ENCODE measurements at places on chromosomes 4 and X. TPM values are rescaled to one million over a fixed set of nuclear protein-coding genes. Genes with fewer than 3 reads are reported as not detected.

GRCh38 chrX:31200430-31200829 lies 128.6 kb upstream of the FTHL17 start:
- H3K4me3 ChIP-seq: no peak overlapping the region
- no peak overlapping the region for H3K27ac ChIP-seq
- no peaks in the 10 kb centered on the region for H3K4me1 ChIP-seq
- H3K27me3 ChIP-seq: no peaks in the 10 kb centered on the region
- no peaks in the 10 kb centered on the region for H3K36me3 ChIP-seq

GRCh38 chr4:165198329-165198728 lies 9.0 kb upstream of the KLHL2 start:
- H3K4me1 ChIP-seq: no peaks in the 10 kb centered on the region
- no peak overlapping the region for H3K27ac ChIP-seq
- no peak for DNase-seq
- no peaks in the 10 kb centered on the region for H3K36me3 ChIP-seq
- H3K27me3 ChIP-seq: no peaks in the 10 kb centered on the region
- H3K4me3 ChIP-seq: no peak overlapping the region

DNA sequence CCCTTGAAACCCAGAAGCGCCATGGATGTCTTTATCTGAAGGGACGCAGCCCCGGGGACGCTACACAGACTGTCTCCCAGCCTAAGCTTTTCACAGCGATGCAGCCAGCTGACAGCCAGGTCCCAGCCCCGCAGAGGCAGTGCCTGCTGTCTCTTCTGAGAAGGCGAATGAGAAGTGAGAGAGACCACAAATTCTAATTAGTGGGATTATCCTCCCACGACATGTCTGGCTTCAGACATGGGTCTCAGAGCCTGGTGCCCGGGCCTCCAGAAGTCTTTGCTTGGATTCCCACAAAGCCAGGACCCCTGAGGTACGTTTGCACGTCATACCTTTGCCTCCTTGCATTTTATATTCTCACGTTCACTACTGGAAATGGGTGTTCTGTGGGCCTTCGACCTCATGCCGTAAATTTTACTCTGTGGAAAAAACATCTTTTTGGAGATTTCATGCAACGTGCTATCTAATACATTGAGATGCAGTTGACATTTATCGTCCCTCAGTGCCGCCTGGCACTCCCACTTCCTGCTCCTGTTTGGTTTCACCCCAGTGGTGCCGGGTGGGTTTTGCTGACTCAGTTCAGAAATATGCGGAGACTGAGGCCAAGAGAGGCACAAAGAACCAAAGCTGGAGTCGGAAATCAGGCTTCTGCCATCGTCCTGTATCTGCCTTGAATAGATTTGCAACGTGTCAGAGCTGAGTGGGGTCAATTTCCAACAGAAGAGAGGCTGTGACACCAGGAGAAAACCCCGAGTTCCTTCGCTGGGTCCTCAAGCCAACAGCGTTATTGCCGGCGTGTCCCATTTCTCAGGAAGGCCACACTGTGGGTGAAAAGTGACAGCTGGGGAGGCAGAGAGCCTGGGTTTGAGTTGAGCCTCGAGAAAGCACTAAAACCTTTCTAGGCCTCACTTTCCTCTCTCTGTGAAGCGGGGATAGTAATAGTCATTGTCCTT lies 114.4 kb downstream of the STK32B start:
- DNase-seq: no peak
- H3K4me1 ChIP-seq: no peaks in the 10 kb centered on the region
- H3K27ac ChIP-seq: no peak overlapping the region
- no peaks in the 10 kb centered on the region for H3K36me3 ChIP-seq
- no peak overlapping the region for H3K4me3 ChIP-seq

Gene HMGN5
- 1.8 TPM for total RNA-seq

DNA sequence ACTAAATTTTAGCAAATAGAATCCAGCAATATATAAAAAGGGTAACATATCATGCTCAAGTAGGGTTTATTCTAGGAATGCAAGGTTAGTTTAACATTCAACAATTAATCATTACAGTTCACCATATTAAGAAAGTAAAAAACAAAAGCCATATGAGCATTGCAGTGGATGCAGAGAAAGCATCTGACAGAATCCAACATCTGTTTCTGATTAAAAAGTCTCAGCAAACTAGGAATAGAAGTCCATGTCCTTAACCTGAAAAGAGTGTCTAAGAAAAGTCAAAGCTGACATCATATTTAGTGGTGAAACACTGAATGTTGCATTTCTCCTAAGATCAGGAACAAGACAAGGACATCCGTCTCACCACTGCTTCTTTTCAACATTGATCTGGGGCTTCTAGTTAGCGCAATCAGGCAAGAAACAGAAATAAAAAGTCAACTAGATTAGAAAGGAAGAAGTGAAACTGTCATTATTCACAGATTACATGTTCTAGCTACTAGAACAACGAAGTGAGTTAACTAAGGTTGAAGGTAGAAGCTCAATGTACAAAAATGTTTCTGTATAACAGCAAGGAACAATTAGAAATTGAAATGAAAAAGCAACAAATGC lies 49.3 kb downstream of the MRPL1 start:
- no peak for DNase-seq
- no peaks in the 10 kb centered on the region for H3K27me3 ChIP-seq
- H3K36me3 ChIP-seq: no peaks in the 10 kb centered on the region
- no peak overlapping the region for H3K4me3 ChIP-seq

Gene TIMM17B
- total RNA-seq: 56.6 TPM

GRCh38 chr4:61886131-61886530 lies 686.0 kb downstream of the ADGRL3 start:
- no peaks in the 10 kb centered on the region for H3K27me3 ChIP-seq
- no peak for DNase-seq
- no peaks in the 10 kb centered on the region for H3K4me1 ChIP-seq
- no peak overlapping the region for H3K4me3 ChIP-seq

- no peaks in the 10 kb centered on the region for H3K36me3 ChIP-seq
- DNase-seq: no peak
- peaks cover 8% of the 10 kb centered on the region for H3K27me3 ChIP-seq
- H3K27ac ChIP-seq: no peak overlapping the region
- H3K4me1 ChIP-seq: no peaks in the 10 kb centered on the region
Measured at GRCh38 chrX:43553257-43553656, 102.8 kb upstream of the MAOA start.

DNA sequence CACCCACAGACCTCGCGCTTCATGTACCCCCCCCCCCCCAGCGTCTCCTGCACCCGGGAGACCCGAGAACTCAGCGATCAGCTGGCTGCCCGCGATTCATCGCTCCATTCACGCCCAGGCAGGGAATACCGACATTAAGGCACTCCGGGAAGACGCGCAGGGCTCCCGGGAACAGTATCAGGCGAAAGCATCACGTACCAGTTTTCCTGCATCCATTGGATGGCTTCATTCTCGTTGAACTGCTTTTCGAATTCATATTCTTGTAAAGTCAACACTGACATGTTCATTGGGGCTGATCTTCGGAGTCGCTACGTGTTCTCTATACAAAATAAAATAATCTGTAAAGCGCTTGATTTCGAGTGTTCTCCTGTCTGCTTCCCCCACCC lies 373 bp downstream of the ELOVL6 start:
- no peaks in the 10 kb centered on the region for H3K4me1 ChIP-seq
- no peaks in the 10 kb centered on the region for H3K36me3 ChIP-seq
- H3K27me3 ChIP-seq: no peaks in the 10 kb centered on the region
- H3K27ac ChIP-seq: no peak overlapping the region
- peak overlapping the region; percentile 95 for H3K4me3 ChIP-seq
- no peak for DNase-seq

DNA sequence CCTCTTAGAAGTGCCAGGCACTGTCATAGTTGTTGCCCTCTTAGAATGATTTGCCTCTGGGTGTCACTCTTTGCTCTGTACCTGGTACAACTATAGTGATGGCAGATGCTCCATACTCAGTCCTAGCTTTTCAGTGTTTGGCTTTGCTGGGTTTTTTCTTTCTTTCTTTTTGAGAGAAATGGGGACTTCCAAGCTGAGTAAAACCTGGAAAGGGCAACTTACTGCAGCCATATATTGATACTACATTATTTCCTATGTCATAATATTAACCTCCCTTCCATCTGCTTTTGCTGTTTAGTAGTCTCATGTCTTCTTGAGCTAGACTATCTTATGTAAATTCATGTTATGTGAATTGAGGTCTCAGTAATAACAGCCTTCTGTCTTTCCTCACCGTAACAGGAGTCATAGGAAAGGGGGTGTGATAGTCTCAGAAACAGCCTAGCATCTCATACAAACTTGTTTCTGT lies 49.0 kb downstream of the NIPAL1 start:
- H3K36me3 ChIP-seq: no peaks in the 10 kb centered on the region
- no peaks in the 10 kb centered on the region for H3K27me3 ChIP-seq
- H3K4me3 ChIP-seq: no peak overlapping the region
- no peaks in the 10 kb centered on the region for H3K4me1 ChIP-seq
- H3K27ac ChIP-seq: no peak overlapping the region

DNA sequence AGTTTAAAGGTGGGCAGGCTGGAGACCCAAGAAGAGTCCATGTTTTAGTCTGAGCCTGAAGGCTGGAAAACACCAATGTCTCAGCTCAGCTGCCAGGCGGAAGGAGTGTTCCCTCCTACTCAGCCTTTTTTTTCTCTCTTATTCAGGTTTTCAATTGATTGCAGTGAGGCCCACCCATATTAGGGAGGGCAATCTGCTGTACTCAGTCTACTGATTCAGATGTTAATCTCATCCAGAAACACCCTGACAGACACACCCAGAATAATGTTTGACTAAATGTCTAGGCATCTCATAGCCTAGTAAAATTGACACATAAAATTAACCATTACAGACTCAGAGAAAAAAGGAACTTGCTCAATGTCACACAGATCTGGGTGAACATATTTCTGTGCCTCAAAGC lies 347.1 kb downstream of the GBA3 start:
- no peaks in the 10 kb centered on the region for H3K36me3 ChIP-seq
- H3K4me1 ChIP-seq: no peaks in the 10 kb centered on the region
- H3K4me3 ChIP-seq: no peak overlapping the region
- H3K27me3 ChIP-seq: no peaks in the 10 kb centered on the region

Gene ASB5
- total RNA-seq: 661 TPM

DNA sequence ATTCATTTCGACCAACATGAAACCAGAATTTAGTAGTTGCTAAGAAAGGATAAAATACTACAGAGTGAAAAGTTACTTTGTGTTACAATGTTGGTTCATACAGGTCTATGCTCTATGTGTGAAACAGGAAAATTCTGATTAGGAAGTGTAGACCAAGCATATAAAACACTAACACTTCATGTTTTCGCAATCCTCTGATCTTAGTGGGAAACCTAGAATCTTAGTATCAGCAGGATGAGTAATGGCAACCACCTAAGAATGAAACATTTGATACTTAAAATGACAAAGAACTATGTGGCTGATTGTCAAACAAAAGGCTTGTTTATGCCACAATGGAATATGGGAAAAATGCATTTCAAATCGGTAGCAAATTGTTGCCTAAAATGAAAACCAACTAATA lies 116.1 kb downstream of the AMMECR1 start:
- no peak overlapping the region for H3K4me3 ChIP-seq
- H3K27me3 ChIP-seq: no peaks in the 10 kb centered on the region
- DNase-seq: no peak

DNA sequence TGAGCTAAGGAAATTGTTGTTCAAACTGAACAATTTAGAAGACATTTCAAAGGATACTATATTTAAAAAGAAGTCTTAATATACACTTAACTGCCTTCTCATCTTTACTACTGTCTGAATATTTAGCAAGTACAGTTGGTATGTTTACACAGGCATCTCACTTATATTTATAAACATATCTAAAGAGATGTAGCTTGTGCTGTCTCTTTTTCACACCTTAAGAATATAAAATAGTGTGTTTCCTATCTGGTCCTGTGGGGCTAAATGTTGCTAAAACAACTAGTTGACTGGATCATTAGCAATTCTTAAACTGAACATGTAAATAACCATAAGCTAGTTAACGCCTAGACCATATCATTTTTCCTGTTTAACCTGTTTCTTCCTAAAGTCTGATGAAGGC lies 336.3 kb downstream of the PPP3CA start:
- H3K4me1 ChIP-seq: no peaks in the 10 kb centered on the region
- no peaks in the 10 kb centered on the region for H3K27me3 ChIP-seq
- H3K27ac ChIP-seq: no peak overlapping the region
- H3K36me3 ChIP-seq: no peaks in the 10 kb centered on the region
- DNase-seq: no peak
- H3K4me3 ChIP-seq: no peak overlapping the region

DNA sequence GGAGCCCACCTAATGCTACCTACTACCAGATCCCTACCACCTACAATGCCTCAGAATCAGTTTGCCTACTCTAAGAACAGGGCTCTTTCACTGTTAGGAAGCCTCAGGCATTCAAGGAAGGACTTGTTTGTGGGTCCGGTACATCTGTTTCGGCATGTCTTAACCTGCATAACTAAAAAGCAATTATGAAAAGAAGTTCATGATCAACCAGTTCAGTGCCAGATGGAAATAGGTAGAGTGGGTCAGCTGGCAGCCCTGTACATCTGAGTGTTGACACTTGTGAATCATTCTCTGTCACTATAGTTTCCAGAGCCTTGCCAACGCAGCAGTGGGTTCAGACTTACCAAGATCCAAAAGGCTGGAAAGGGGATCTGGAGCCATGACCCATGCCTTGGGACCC lies 3.3 kb downstream of the TMEM185A start:
- no peak overlapping the region for H3K27ac ChIP-seq
- peaks cover 21% of the 10 kb centered on the region for H3K4me1 ChIP-seq
- DNase-seq: no peak
- H3K27me3 ChIP-seq: no peaks in the 10 kb centered on the region
- H3K36me3 ChIP-seq: no peaks in the 10 kb centered on the region

Gene PPARGC1A
- 7.8 TPM for total RNA-seq

Gene GRPR
- 0.32 TPM for total RNA-seq

Gene AMBN
- total RNA-seq: not detected

DNA sequence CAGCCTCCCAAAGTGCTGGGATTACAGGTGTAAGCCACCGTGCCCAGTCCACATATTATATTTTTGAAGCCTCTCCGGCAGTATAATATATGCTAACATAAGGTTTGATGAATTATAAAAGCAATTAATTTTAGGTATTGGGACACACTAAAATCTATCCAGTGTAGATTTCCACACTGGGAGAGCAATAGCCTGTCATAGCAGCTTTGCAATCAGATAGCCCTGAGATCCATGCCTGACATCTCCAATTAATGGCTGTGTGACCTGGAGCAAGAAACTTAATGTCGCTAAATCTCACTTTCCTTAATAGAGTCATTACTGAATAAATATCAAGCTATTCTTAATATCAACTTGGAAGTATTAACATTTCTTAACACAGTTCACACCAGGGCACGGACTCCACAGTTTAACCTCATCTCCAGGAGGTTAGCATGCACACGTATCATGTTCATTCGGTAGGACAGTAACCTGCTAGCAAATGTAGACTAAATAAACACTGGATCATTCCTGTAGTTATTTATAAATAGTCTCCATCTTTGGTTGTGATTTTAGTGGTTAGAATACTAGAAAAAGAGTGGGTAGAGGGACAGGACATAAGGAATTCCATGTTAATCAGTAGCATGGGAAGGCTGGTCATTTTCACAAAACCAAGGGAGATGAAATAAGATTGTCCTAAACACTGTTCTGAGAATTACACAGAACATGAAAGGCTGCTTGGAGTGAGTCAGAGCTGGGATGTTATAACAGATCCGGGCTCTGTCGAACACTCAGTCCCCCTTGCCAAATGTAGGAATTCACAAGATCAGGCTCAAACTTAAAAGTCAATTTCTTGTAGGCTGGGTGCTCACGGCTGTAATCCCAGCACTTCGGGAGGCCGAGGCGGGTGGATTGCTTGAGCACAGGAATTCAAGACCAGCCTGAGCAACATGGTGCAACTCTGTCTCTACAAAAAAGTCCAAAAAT lies 254.7 kb downstream of the PALLD start:
- no peaks in the 10 kb centered on the region for H3K36me3 ChIP-seq
- DNase-seq: no peak
- H3K4me3 ChIP-seq: no peak overlapping the region
- no peaks in the 10 kb centered on the region for H3K27me3 ChIP-seq
- H3K4me1 ChIP-seq: no peaks in the 10 kb centered on the region
- H3K27ac ChIP-seq: no peak overlapping the region
